Effector memory CD8-positive, alpha-beta T cell (primary cell): ENCODE measurements at places on chromosomes 4 and X.

- DNase-seq: no peak
Observed at GRCh38 chrX:48666649-48667048, 16.9 kb upstream of the WAS start.

- no peak for DNase-seq
Observed at GRCh38 chr4:187432310-187432709, 563.3 kb upstream of the ZFP42 start.

- DNase-seq: no peak
Observed at GRCh38 chr4:98659741-98660462, 1.5 kb upstream of the TSPAN5 start.

DNA sequence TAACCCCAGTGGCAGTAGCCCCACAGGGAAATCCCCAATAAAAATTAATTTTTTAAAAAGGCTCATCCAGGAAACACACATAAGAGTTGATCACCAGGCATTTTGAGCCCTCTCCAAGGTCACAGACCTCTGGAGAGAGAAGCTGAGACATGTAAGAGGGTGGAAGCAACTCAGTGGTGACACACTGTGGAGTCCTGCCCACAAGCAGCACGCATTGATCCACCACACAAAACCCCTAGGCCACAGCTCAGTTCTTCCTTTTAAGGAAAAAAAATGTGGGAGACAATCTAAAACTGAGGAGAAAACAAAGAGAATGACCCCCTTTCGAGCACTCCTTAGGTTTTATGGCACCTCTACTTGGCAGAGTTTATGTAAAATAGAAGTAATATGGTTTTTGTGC is 71.7 kb upstream of the S100G start:
- DNase-seq: no peak

DNA sequence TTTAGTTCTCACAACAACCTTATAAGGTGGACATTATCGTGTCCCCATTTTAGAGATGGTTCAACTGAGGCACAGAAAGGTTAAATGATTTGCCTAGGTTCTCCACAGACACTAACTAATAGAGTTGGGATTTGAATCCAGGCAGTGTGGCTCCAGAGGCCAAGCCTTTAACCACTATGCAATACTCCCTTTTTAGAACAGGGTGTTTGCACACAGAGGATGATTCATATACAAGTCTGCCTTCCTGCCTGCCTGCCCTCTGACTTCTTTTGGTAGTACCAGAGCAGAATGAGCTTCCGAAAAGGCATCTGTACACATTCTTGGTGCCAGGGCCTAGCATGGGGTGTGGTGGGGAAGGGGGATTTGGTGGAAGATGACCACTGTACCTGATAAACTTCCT is 150.8 kb upstream of the ARHGEF9 start:
- no peak for DNase-seq

GRCh38 chrX:120575379-120576114 is 14.8 kb upstream of the CUL4B start:
- DNase-seq: no peak

DNA sequence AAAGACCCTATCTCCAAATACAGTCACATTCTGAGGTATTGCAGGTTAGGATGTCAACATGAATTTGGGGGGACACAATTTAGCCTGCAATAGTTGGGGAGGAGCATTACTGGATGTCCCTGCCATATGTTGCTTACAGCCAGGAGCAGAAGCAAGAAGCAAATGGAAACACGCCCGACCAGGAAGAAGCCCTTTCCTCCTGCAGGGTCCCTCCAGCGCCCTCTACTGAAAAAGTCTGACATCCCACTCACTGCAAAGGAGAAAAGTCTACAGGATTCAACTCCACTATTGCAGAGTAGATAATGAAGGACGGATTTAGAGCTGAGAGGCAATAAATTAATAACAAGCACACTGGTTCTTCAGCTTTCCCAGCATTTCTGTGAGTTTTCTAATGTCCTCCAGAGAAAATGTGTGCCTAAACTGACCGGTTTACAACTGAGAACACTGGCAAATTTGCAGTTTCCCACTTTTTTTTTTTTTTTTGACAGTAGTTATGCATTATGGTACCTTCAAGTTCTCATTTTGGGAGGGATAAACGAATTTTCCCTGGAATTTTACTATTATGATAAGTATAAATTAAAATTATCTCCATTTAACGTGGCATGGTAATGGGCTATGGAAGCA is 31.7 kb downstream of the COQ2 start:
- DNase-seq: peak; percentile 78

- no peak for DNase-seq
Observed at GRCh38 chr4:153541456-153542096, 75.4 kb downstream of the TMEM131L start.

- no peak for DNase-seq
Observed at GRCh38 chr4:124777007-124777406, 64.5 kb upstream of the ANKRD50 start.

DNA sequence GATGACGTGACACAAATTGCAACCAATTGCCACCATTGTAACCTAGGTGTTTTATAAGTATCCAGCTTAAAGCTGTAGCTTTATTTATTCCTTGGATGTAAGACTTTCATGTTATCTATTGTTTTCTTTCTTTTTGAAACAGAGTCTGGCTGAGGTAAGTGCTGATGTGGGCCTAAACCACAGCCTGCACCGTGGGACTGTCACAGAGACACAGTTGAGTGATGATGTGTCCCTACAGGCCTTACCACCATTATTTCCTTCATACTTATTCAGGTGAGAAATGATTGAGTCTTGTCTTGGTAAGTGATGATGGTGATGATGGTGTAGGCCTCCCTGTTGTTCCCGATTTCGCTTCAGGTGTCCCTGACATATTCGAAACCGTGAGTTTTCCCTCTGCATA is 8.3 kb downstream of the ATXN3L start:
- no peak for DNase-seq

DNA sequence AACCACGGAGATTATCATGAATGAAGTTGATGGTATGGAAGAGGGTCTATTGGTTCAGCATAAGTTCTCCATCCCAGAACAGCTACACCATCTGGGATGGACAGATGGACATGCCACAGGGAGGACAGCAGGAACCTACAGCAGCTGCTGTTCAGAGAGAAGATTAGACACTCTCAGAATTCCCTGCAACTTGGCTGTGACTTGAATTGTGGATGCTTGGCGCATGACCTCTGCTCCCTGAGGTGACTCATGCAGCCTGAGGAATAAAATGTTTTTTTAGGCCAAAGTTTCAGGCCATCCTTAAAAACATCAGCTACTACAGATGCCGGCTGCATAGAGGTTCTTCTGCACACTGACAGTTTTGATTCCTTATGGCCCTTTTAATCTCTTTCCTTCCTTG is 97.3 kb downstream of the RS1 start:
- DNase-seq: no peak

DNA sequence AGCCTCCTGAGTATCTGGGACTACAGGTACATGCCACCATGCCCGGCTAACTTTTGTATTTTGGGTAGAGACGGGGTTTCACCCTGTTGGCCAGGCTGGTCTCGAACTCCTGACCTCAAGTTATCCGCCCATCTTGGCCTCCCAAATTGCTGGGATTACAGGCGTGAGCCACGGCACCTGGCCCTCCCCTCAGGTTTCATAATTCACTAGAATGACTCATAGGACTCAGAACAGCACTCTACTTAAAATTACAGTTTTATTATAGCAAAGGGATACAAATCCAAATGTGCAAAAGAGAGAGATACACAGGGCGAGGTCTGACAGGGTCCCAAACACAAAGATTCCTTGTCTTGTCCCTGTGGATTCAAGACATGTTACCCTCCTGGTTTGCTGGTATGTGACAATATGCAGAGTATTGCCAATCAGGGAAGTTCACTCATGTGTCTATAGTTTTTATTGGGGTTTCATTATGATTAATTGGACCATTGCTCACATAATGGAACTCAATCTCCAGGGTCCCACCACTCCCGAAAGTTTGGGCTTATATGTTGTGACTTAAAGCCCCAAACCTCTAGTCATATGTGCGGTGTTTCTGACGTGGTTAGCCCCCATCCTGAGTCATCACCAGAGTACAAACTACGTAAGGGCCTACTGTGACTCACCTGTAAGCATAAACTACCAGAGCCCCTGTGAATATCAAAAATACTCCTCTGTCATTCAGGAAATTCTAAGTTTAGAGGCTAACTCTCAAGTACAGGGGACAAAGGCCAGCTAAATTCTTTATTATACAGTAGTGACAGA is 5.2 kb downstream of the YIPF6 start:
- no peak for DNase-seq

DNA sequence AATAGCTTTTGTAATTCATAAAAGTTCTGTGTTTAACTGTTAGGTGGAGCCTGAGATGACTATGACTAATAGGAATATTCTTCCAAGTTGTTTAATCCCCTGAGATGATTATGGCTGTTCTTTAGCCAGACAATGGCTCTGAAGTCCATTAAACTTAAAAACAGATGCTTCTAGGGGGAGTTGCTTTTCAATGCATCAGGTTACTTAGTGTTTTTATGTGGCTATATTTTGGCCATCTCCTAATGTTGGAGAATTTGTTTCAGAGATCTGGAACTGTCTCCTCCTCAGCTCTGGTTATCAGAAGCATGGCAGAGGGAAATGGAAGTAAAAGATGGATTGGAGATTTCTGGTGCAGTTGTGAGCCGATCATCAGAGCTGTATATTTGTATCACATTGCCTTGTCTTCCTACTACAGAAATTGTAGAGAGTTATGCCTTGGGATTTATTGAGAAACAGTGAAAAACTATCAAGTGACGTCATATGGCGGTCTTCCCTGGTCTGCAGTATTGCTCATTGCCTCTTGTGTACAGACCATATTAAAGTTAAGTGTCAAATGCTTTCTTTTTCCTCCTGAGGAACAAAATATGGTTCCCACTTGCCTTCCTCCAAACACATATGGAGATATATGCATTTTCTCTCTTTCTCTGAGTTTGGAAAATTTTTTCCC is 29.8 kb downstream of the SGMS2 start:
- no peak for DNase-seq

DNA sequence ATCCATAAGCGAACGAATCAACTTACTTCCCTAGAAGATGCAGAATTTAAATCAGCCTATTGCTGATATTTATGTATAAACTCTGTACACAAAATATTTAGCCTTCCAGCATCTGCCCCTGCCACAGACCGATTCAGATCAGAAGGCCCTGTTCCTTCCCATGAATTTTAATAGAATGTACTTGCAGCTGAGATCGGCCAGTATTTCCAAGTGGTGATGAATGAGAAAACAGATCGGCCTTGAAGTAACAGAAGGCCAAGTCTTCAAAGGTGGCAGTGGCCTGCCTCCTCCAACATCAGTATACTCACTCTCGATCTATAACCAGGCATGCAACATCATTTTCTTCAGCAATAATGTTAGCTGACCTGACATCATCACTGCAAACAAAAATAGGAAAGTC is 66.4 kb downstream of the PRKG2 start:
- DNase-seq: no peak

GRCh38 chr4:164481306-164482091 is 272.4 kb upstream of the SMIM31 start:
- no peak for DNase-seq

DNA sequence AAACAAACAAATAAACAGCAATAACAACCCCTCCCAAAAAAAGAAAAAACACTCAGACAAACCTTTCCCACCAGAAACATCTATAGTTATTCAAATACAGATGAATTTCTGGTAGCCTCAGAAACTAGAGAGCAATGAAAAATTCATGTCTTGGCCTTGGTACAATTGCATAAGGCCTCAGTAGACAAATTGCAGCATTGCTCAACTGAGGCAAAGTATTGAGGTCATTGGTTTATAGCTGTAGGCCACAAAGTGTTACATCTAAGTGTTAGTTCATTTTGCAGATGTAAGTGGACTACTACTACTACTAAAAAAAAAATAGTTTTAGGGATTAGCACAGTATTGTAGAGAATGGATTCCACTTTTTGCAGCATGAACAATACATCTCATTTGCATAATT is 2268.3 kb downstream of the ARAP2 start:
- no peak for DNase-seq

GRCh38 chrX:69228732-69229131 is 63.5 kb upstream of the PJA1 start:
- DNase-seq: no peak

GRCh38 chrX:55161581-55161980 is 58.6 kb upstream of the PAGE5 start:
- DNase-seq: no peak

- no peak for DNase-seq
Observed at GRCh38 chr4:127400276-127400675, 232.5 kb upstream of the INTU start.

- no peak for DNase-seq
Observed at GRCh38 chr4:32219306-32220075, 1499.3 kb downstream of the PCDH7 start.

DNA sequence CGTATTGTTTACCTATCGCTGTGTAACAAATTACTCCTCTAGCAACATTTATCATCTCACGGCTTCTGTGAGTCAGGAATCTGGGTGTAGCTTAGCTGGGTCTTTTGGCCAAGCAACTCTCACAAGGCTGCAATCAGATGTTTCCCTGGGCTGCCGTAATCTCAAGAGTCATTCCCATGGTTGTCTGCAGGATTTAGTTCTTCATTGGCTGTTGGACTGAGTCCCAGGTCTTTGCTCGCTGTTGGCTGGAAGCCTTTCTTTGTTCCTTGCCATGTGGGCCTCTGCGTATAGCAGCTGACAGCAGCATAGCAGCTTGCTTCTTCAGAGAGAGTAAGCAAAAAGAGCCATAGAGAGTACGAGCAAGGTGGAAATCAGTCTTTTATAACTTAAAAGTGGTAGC is 16.8 kb downstream of the POLR2B start:
- no peak for DNase-seq

DNA sequence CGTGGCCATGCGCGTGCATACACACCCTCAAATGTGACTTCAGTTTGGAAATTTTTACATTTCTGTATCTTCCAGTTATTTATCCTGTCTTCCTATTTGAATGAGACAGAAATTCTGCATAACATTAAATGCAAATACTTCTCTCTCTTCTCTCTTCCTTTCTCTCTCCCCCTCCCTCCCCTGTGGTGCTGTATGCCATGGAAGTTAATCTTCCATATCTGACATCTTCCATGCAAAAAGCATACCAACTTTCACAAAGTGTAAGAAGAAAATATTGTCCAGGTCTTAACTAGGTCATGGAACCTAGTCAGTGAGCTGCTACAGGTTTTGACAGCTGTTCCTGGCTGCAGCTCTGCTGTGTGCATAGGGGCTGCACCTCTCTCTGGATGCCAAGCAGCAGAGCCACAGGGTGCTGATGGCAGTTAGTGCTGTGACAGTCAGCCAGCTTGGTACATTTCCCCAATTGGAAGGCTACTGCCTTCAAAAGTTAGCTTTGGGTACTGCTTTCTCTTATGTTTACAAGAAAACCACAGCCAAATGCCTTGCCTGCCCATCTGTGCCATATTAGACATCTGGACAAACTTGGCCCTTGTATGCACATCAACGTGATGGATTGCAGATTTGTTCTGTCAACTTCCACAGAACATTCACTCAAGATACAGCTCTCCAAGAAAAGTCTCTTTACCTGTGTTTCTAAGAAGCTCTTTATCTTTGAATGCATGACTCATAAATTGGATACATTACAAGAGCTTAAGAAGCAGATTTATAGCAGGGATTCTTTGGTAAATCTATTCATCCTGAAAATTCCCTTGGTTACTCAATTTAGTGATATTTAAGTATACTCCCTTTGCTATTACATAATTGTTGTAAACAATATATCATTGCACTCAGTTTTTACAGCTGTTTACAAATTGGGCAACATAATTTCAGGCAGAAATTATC is 623.8 kb downstream of the EPHA5 start:
- no peak for DNase-seq
